ENCODE measurements at places on chromosomes 16 and 17.

GRCh38 chr16:56848955-56849689 lies 15.9 kb upstream of the SLC12A3 start:
- DNase-seq: no peak

- DNase-seq: no peak
Measured at GRCh38 chr16:56120447-56121155, 70.7 kb upstream of the GNAO1 start.

GRCh38 chr16:57803134-57803990 lies 1.1 kb upstream of the KIFC3 start:
- DNase-seq: no peak

GRCh38 chr17:1413281-1413791 lies 13.3 kb upstream of the YWHAE start:
- peak; percentile 90 for DNase-seq

- DNase-seq: peak; percentile 90
Measured at GRCh38 chr16:81444448-81445121, at the start of gene CMIP. TSS of gene CMIP (plus strand) at chr16:81444808.

GRCh38 chr17:72588961-72589360 lies 468.1 kb downstream of the SOX9 start:
- DNase-seq: no peak

GRCh38 chr17:64515829-64516228 lies 9.1 kb downstream of the CEP95 start:
- DNase-seq: no peak

DNA sequence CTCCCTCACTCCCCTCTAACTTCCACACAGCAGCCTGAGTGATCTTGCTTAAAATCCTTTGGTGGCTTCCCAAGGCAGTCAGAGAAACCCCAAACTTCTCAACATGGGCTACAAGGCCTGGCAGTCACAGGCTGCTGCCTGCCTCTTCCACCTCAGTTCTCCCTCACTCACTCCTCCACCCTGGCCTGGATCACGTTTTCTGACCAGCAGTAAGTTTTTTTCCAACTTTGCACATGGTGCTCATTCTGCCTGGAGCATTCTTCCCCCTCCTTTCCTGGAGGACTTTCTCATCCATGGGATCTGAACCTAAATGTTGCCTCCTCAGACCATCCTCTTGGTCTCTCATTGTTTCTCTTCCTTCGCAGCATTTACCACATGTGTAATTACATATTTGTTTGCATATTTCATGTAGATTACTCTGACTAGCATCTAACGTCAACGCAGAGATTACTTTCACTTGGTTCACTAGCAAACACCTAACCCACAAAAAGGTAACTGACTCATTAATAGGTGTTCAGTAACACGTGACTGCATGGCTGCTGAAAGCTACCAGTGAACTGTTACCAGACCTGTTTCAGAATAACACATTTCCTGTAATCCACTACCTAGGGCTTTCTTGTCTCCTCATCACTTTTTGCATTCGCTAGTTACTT lies 17.1 kb downstream of the GNA13 start:
- DNase-seq: no peak

DNA sequence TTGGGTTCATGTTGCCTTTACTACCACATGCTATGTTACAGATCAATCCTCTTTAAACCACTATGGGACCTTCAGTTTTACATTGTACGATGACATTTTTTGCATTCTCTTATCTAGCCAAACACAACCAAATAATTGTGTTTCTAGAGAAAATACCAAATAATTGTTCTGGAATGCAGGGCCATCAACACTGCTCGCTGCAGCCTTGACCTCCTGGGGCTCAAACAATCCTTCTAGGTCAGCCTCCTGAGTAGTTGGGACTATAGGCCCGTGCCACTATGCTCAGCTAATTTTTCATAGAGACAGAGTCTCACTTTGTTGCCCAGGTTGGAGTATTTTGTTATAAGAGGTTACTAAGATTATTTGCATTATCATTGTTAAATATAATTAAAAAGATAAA lies 237.5 kb upstream of the PMFBP1 start:
- no peak for DNase-seq

GRCh38 chr16:8569650-8570346 lies 20.5 kb downstream of the TMEM114 start:
- no peak for DNase-seq

- DNase-seq: no peak
Measured at GRCh38 chr17:34556384-34556783, 23.0 kb upstream of the TMEM132E start.

GRCh38 chr16:70552675-70553074 lies 29.1 kb downstream of the SF3B3 start:
- no peak for DNase-seq

- DNase-seq: no peak
Measured at GRCh38 chr16:89495121-89495520, 4.8 kb upstream of the ANKRD11 start.

GRCh38 chr17:45130681-45131615 lies 1.4 kb downstream of the PLCD3 start:
- DNase-seq: peak; percentile 39

- no peak for DNase-seq
Measured at GRCh38 chr17:77961741-77962140, 3.2 kb downstream of the TNRC6C start.

- peak; percentile 86 for DNase-seq
Measured at GRCh38 chr16:49857423-49858181, 1.7 kb upstream of the ZNF423 start.

- no peak for DNase-seq
Measured at GRCh38 chr17:50332196-50332595, 13.7 kb upstream of the XYLT2 start.

DNA sequence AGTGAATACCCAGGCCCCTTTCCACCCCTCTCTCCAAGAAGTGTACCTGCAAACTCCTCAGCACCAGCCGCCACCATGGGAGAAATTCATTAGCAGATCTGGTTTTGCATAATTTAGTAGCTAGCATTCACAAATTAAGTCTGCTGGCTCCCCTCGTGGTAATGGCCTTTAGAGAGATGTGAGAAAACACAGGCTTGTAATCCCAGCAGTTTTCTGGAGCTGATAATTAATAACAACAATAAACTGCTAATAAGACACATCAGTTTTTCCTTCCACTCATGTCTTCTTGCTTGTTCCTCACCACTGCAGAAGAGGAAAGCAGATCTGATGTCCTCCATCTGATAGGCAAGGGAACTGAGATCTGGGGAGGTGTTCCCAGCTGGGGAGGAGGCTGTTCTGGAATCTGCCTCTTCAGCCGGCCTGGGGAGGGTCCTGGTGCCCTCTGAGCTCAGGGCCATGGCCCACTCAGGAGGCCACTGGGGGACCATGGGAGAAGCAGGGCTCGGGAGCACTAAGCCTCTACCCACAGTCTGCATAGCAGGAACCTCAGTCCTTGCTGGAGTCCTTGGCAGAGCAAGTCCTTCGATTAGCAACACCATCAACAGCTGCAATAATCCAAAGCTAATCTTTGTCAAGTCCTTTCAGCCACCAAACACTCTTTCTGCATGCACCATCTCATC lies 74.2 kb upstream of the DNAJA2 start:
- no peak for DNase-seq

GRCh38 chr16:87636050-87636684 lies 33.9 kb downstream of the JPH3 start:
- peak; percentile 94 for DNase-seq

DNA sequence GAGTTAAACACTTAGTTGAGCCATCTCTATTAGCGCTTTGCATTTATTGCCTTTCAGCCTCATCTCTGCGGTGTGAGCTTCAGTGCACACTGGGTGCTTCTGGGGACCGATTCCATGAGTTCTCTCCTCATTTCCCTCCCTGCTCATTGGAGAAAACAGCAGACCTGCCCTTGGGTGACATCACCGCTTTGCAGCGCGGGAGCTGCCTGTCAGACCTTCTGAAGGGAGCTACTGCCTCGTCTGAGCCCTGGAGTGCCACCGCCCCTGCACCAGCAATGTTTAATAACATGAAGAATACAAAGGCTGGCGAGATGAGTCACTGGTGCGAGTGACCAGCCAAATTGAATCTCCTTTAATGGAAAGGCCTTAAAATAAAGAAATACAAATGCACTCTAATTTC lies 30.2 kb upstream of the CPPED1 start:
- DNase-seq: no peak

GRCh38 chr17:7293816-7294613 lies 424 bp downstream of the YBX2 start:
- peak; percentile 78 for DNase-seq

GRCh38 chr16:26765087-26765486 lies 301.6 kb upstream of the C16orf82 start:
- no peak for DNase-seq

GRCh38 chr17:5888811-5889210 lies 181.4 kb upstream of the WSCD1 start:
- DNase-seq: no peak

GRCh38 chr16:30011714-30012504 lies 1.1 kb upstream of the DOC2A start:
- DNase-seq: peak; percentile 37

DNA sequence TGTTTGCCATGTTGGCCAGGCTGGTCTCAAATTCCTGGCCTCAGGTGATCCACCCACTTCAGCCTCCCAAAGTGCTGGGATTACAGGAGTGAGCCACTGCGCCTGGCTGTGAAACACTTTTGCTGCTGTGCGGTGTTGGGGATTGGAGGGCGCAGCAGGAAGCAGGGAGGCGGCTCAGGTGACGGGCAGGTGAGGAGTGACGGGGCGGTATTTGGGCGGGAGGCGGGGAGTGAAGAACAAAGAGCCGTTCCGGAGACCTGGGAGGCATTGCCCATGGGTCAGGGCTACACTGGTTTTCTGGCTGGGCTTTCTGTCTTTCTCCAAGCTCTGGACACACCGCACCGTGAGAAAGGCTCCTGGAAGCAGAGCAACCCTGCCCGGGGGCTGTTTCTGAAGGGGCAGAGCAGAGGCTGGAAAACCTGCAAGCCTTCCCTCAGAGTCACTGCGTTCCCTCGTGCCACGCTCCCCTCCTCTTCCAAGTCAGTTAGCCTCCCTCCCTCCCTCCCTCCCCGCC lies 22.1 kb downstream of the CRISPLD2 start:
- no peak for DNase-seq

GRCh38 chr17:37791447-37792399 lies 46.9 kb upstream of the HNF1B start:
- DNase-seq: no peak

DNA sequence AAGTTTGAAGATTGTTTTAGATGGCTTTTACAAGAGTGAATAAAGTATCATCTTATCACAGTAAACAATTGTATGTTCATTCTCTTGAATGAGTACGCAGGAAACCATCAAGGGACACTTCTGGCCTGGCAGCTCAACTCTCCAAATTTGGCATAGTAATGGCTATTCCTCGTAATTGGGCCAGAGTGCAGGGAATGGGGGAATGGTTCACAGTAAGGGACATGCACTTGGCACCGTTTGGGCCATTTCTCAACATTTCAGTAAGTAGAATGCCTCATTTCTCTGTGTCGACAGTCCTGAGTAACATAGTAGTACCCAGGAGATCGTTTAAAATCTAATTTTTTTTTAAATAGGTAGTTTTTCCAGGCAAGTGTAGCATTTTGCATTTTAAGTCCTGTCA lies 309.6 kb downstream of the KCNJ2 start:
- peak; percentile 73 for DNase-seq

DNA sequence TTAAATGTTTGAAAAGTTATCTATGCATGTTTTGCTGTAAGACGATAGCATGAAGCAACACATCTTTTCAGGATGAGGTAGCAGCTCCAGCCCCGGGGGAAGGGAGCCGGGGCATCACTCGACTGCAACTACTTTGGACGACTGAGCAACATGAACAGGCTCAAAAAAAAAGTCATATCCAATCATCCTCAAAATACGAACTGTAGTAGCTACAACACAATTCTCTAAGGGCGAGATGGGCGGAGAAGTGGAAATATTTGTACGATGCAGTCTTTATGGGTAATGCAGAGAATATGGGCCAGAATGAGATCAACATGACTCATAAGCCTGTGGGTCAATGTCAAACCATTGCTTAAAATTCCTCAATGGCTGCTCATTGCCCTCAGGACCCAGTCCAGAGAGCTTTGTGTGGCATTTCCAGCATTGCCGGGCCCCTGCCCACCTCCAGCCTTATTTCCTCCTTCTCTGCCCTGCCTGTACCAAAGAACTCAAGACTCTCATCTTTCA lies 17.7 kb upstream of the SMURF2 start:
- peak; percentile 53 for DNase-seq

DNA sequence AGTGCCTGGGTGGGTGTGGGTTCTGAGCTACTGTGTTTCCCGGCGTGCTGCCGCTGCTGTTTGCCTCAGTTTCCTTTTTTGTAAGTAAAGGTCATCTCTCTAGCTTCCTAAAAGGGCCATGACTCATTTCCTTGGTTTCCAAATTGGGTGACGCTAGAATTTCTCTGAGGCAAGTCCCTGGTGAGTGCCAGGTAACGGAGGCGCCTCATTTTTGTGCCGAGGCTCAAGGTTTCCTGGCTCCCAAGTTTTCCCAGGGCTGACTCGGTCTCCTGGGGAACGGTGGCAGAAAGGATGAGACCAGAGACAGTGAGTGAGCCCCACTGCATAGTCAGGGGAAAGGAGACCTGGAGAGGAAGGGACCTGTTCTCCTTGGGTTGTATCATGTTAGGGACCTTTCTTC lies 20.3 kb downstream of the MSI2 start:
- no peak for DNase-seq

DNA sequence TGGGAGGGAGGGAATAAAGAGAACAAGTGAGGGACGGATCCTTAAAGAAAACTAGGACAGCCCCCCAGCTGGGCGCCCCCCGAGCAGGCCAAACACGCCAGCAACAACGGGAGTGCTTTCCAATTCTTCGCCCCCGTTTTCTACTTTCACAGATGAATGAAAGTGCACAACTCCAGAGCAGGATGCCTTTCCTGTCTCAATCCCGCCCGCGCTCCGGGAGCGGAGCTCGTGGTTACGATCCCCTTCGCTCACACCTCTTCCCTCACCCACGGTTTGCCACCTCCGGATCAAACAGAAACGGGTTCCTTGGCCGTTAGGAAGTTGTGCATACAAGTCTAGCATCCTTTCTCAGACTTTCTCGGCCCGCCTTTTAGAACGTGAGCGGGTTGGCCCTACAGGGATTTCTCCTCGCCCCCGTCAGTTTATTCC lies 680 bp downstream of the SKA2 start:
- peak; percentile 61 for DNase-seq

DNA sequence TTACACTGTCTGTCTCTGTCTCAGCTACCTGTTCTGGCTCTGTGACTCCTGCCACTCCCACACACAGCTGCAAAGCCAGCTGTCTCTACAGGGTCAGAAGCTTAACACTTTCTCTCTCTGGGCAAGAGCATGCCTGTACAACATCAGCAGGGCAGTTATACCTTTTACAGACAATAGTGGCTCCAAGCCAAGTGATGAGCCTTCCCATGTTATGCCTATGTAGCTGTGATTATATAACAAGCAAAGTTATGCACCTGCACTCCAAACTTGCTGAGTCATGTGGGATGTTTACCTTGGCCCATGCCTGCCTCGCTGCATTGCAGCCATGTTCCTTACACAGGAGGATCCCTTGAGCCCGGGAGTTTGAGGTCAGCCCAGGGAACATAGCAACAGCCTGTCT lies 31.8 kb upstream of the APPBP2 start:
- no peak for DNase-seq
